ENCODE measurements at places on chromosomes 7 and 10.

- DNase-seq: no peak
Measured at GRCh38 chr10:3654980-3655379, 130.0 kb downstream of the KLF6 start.

DNA sequence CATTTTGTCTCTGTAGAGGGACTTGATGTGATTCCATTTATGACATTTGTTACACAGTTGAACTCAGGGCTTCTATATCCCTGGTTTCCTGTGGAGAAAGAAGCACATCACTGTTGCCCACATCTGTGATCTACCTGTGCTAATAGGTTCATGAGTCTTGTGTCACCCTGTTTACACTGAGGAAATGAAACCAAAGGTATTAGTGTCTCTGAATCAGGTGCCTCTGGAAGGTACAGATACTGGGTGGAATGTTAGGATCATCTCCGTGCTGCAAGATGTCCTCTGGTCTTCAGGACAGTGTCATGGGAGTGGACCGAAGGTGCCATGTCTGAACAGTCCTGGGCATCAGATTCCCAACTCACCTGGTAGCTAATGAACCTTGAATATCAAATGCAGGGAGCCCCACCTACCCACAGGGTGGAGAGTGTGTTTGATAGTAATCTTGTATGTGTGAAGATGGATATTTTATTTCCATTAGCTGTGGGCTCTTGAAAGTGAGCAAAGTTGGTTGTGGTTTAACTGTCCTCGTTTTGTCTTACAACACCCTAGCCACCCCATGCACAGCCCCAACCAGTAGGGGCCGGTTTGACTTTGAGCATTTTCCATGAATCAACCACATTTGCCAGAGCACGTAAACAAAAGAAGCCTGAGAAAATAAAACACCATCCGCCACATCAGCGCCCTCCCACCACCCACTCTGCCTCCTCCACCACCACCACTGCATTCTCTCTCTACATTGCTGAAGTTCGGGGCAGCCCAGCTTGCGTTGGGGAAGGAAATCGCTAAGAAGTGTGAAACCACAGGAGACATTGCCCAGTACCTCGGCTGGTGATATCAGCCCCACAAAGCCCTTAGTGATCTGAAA is 40.7 kb downstream of the TARP start:
- DNase-seq: no peak

- no peak for DNase-seq
Measured at GRCh38 chr7:13841284-13841683, 148.2 kb downstream of the ETV1 start.

GRCh38 chr10:77628906-77629730 is 8.5 kb downstream of the KCNMA1 start:
- DNase-seq: no peak
